HuH-7.5 (cell line): ENCODE measurements at places on chromosomes 12 and 14.

DNA sequence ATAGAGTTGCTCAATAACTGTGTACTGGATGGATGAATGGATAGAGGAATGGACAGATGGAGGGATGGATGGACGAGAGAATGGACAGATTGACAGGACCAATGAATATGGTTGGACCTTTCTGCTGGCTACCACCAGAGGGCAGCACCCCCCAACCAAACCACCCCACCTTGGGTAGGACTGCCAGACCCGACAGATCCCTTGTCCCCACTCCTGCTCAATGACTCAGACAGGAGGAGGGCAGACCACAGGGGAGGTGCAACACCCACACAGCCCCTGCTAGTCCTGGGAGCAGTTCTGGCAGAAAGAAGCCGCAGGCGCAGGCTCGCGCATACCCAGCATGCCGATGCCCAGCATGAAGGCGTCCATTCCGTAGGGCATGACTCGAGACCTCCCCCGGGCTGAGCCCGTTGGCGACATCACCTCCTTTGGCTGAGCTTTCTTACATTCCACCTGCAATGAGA is 12.4 kb downstream of the MSI1 start:
- peak; percentile 96 for DNase-seq

DNA sequence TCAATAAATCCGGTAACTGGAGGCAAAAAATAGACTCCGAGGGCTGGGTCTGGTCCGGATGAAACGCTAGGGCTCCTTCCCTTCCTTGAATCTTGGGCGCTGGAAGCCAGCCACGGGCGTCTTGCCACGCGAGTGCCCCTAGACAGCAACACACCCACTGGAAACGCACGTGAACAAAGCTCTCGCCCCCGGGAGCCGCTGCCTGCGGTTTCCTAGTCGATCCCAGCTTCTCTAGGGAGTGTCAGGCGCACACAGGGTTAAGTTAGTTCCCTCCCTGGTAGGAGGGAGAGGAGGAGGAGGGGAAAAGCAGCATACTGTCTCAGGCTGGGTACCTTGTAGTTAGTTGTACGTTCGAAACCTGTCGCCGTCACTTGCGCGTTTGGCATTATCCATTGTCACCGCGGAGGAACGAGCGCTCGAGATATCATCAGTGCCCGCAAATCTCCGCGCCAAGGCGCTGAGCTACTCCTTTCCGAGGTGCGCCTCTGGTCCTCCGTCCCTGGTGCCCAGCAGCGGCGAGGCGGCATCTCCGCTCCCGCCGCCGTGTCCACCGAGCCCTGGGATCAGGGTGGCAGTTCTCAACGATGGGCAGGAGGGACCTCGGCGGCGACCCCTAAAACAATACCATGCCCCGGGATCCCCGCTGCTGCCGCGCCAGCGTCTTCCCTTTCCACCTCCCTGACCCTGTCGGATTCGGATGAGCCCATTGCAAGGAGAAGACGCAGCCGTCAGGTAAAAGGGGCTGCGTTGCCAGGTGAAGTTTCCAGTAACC is at the start of gene FLRT2:
FLRT2 (plus strand) TSS at position 342 of the 772 bp plus-strand sequence. CDS start 91,371 bp downstream, outside the sequence.
- peak; percentile 30 for DNase-seq

GRCh38 chr14:59564366-59564765 is 12.2 kb downstream of the CCDC175 start:
- no peak for DNase-seq

DNA sequence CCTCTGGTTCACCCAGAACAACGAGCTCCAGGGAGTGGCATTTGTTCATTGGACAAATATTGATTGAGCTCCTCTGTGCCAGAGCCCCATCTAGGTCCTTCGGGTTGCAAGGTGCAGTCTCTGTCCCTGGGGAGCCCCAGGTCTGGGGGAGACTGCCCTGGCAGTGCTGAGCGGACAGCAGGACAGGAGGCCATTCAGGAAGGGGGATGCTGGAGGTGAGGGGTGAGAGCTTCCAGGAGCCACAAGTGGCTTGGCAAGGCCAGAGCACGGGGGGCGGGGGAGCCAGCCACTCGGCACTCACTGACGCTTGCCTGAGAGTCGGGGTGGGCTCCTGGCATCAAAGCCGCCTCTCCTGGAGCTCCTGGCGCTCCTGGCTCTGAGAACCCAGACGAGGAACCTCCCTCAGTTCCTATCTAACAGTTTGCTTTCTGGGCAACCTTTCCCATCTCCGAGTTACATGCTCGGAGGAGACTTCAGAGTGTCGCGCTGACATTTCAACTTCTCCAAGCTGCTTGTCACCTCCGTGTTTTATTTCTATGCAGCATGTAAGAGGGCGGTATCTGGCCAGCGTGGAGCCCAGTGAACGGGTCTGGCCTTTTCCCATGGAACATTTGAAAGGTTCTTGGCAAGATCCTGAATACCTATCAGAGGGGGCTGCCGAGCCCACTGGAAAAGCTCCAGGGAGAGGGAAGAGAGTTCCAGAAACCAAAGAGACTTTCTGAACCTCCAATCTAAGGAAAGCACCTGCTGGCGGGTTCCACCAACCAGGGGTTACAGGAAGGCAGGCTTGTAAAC is 62.0 kb upstream of the BCL11B start:
- no peak for DNase-seq

GRCh38 chr12:62512901-62513300 is 46.3 kb downstream of the MON2 start:
- DNase-seq = no peak

DNA sequence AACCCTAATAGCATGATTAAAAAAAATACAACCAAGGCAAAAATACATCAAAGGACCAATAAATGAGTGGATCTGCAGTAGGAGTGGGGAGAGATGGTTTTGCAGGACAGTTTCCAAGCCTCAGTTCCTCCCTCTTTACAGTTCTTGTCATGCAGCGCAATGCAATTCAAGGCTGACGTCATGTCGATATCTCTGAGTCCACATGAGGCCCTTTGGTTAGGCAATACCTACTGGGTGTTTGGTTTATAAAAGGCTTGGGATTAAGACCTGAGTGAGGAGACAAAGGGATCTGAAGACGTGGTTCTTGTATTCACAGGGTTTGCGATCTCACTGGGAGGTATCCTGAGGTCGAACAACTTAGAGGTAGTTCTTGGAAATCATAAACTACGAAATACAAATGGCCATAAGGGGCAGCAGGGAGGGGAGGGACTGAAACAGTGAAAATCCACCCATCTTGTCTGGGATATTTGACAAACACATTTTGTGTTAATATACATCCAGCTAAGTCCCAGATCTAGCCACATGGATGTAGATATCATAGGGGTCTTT is 441.0 kb downstream of the FUT8 start:
- DNase-seq = no peak

- DNase-seq = peak; percentile 43
Observed at GRCh38 chr12:132886529-132887477, 602 bp downstream of the CHFR start.

GRCh38 chr12:105334001-105334400 is 3.5 kb downstream of the C12orf75 start:
- no peak for DNase-seq

- DNase-seq = no peak
Observed at GRCh38 chr12:28108599-28108998, 81.7 kb upstream of the CCDC91 start.

GRCh38 chr14:74144789-74145188 is 60.0 kb downstream of the LIN52 start:
- no peak for DNase-seq

GRCh38 chr12:97821806-97822205 is 359.2 kb downstream of the RMST start:
- DNase-seq = no peak

DNA sequence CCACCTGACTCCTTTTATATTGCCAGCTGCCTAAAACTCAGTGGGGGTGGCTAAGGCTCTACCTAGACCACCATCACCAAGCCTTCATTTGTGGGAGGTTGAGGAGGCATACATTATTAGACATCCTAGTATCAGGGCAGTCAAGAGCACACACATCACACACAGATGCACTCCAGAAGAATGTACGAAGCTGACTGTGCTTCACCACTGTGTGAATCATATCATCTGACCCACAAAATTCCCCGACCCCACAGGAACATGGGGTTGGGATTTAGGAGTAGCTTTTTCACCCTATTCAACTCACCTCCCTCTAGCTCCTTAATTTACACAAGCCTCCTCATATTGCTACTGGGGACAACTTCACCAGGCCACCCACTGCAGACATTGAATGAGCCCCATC is 64.8 kb upstream of the BDKRB2 start:
- no peak for DNase-seq

DNA sequence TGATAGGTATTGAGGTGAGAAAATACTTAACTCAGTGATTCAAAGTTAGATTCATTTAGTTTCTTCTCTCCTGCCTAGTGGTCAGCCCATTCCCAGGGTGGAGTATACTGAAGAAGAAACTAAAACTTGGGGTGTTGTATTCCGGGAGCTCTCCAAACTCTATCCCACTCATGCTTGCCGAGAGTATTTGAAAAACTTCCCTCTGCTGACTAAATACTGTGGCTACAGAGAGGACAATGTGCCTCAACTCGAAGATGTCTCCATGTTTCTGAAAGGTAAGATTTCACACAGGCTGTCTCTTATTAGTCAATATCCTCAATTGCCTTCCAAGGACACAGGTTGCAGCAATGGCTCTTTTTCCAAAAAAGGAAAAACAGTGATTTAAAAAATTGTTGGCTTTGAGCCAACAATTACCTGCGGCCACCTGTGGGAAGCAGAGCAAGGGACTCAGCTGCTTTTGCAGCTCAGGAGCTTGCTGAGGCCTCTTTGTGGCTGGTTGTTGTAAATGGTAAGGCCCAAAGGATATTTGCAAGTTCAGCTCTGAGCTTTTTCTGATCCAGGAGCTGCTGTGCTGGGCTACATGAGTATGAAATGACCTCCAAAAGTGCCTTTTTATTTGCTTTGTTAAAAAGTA is 33.9 kb downstream of the TPH2 start:
- DNase-seq = no peak

DNA sequence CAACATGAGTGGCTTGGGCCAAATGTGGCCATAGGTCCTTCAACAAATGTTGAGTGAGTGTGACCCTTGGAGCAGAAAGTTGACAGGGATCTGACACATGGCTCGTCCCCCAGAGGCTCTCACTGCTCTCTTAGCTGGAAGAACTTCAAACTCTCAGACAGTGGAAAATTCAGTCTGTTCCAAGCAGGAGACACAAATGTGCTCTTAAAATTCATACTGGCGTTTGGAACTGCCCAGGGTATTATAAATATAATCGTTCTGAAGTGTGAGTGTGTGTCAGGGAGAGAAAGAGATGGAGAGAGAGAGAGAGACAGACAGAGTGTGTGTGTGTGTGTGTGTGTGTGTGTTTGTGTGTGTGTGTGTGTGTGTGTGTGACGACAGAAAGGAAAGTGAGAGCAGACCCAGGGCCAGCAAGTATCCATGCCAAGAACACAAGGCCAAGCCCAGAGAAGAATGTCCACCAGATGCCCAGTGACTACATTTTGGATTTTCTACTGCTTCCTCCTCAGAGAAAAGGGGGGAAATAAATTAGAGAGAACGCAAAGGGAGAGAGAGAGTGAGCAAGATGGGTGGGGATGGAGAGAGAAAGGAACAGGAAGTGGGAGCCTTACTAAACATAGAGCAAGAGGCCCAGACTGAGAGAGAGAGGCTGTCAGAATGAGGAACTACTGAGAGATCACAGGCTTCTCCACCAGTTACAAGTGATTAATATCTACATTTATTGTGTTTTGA is 193.6 kb upstream of the NUDT4 start:
- no peak for DNase-seq

DNA sequence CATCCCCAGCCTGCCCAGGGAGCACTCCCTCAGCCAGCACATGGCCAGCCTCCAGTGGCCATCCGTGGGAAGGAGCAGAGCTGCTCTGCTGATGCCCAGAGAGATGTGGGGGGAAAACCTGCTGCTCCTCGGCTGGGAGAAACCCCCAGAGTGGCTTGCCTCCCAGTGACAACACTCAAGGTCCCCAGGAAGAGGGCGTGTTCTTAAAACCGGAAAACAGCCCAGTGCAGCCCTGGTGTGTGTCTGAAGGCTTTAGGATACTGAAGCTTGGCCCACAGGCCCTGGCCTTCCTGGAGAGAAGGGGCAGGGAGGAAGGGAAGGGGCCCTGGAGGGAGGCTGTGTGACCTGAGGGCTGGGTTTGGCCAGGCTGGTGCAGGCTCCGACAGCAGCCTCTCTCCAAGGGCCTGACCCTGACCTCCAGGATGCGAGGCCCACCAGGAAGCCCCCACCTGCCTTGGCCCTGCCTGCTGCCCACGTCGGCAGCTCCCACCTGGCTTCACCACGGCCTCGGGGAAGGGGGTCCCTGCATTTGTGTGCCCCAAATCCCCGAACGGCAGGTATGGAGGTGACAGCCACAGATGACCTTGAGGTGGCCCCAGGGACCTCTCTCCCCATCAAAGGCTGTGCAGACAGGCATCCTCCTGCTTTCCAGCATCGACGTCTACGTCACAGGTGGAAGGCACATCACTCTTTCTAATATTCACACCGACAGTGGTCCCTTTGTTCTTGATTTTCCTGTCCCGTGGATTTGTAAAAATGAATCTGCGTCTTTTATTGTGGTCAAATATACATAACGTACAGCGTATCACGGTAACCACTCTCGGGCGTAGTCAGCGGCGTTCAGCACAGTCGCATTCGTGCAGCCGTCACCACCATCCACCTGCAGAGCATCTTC is 190.0 kb upstream of the C14orf180 start:
- no peak for DNase-seq

DNA sequence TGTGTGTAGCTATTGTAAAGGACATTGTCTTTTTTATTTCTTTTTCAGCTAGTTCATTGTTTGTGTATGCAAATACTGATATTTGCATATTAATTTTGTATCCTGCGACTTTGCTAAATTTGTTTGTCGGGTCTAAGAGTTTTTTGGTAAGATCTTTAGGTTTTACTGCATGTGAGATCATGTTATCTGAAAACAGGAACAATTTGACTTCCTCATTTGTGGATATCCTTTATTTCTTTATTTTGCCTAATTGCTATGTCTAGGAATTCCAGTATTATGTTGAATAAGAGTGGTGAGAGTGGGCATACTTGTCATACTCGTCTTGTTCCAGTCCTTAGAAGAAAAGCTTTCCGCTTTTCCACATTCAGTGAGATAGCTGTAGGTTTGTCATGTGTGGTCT is 28.8 kb downstream of the SIX4 start:
- DNase-seq = no peak

DNA sequence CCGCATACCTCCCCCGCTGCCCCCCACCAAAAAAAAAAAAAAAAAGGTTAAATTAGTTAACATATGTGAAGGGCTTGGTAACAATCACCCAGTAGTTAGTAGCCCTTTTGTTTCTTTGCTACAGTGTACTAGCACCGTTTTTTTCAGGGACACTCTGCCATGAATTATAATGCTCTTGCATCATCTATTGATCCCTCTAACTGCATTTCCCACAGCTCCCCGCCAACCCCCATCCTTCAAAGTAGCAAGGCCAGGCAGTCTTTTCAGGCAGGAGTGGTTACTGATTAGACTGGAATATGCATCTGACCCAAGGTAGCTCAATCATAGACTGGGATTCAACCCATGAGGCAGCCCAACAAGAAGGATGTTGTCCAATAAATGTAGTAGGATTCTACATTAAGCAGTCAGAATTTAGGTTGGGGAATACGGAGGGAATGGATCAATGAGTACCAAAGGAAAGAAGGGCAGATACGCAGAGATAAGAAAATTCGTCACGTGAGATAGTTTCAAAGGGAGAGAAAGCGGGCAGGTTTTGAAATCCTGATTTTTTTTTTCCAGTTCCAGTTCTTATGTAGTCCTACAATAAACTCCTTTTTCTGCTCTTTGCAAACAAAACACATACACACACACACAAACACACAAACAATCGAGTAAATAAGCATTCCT is 39.8 kb upstream of the CRACR2A start:
- DNase-seq = no peak

GRCh38 chr14:72164420-72165228 is 232.4 kb downstream of the RGS6 start:
- DNase-seq = no peak

GRCh38 chr12:30201301-30202160 is 417.8 kb upstream of the TMTC1 start:
- DNase-seq = no peak
